ENCODE measurements at places on chromosomes 2 and 18.

- DNase-seq: no peak
These were observed 39.6 kb downstream of the ZEB2 start for GRCh38 chr2:144480285-144480684.

DNA sequence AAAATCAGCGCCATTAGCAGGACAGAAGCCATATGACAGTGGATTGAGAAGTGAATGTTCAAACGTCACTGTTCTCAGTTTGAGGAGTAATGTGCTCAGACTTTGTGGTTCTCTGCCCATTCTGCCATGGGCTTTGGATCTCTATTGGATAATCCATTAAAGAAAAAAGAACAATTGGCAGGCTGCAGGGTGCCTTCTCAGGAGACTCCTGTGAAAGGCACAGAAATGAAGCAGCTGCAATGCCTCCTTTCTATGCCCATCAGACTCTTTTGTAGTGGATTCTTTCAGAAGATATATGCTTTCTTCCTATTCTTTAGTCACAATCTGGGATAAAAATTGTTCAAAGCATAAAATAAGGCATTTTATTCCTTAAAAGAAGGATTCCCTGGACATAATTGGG, 506.9 kb upstream of the KLHL29 start:
- DNase-seq: no peak

DNA sequence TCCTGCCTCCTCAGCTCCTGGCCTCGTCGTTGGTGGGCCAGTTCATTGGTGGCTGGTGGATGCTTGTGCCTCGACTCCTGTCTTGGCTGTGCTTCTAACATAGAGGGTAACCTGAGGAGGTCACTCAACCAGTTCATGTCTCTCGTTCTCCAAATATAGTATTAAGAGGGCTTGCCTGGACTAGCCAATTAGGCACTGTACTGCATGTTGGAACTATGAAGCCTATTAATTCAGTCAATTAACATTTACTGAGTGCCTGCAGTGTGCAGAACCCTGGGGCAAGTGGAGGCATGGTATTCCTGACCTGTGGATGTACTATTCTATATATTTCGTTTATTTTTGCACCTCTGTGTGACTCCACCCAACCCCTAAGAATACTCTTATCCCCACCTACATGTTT, 89.9 kb upstream of the PELI1 start:
- no peak for DNase-seq

DNA sequence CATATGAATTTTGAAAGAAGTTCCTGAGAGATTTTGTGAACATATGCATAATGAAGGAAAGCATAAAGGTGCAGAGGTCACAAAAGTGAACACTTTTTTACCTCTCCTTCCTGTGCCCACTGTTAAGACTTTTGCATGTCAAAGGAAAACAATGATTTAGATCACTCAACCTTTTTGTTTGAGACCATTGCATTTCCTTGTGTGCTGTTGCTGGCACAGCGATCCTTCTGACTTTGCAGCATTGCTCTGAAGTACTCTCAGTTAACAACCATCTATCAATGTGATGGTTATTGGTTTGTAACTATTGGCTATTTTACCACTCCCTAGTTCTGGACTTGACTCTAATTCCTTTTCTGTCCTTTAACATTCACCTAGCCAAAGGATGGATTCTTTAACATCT, 61.7 kb upstream of the TFPI start:
- no peak for DNase-seq

DNA sequence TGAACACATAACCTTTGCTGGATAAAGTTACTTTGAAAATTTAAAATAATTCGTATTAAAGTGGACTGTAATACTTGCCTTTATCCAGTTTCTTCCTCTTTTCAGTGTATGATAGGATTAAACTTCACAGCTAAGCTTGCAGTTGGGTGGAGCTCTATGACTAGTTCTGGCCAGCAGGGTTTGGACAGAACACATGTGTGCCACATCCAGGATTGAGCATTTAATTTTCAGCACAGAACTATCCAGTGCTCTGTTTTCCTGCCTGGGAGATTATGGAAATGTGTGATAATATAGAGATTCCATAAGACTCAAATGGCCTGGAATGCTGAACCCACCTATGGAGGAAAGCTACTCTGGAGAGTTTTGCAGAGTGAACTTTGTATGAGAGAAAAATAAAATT, 200.2 kb downstream of the OSR1 start:
- DNase-seq: no peak

GRCh38 chr18:79509536-79509930, 113.8 kb downstream of the NFATC1 start:
- no peak for DNase-seq

DNA sequence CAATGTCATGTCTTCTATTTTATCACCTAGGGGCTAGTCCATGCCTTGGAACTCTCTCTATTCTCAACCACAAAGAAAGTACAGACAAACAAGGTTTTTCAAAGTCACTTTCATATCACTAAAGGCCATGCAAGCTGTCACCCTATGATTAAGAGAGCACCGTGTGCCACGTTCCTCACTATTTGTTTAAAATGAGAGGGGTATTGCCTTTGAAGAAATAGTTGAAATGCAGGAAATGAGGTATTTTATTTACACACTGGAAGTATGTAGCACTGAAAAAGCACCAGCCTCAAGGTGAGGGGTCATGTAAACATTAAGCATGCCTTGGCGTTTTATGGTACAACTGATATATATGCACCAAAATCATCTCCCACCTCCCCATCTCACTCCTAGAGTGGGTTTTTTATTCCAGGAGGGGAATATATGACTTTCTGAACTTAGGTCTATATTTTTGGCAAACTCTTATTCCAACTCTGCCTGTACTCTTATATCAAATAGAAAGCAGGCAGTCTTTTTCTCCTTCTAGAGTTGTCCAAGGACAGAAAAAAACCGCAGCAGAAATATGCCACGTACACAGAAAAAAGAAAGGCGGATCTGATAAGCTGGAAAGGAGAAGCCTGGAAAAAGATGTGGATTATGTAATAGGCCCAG, 53.5 kb downstream of the VSNL1 start:
- no peak for DNase-seq

DNA sequence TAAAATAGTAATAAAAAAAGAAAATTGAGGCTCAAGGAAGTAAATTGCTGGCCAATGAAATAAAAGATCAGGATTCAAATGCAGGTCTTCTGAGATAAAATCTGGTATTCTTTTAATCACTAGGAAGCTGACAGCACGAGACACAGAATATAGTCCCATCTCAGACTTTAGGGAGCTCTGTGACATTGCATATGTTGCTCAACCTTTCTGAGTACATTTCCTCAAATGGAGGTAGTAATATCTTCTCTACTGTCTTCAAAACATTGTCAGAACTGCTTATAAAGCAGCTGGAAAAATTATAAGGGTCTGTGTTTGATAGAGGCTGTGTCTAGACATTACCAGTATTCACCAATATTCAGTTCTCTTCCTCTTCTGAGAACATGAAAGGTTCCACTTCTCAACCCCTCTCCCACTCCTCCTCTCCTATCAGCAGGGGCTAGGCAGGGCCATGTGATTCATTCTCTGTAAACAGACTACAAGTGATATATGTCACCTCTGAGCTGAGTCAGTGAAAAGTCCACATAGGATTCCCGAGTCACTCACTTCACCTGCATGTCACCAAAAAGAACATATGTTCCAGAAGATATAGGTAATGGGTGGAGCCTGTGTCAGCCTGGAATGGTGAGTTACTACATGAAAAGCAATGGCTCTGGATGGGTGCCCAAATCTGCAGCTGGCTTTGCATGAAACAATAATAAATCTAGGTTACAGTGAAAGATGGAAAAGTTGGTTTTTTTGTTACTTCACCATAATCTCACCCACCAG, 7.1 kb downstream of the KCNE4 start:
- no peak for DNase-seq

DNA sequence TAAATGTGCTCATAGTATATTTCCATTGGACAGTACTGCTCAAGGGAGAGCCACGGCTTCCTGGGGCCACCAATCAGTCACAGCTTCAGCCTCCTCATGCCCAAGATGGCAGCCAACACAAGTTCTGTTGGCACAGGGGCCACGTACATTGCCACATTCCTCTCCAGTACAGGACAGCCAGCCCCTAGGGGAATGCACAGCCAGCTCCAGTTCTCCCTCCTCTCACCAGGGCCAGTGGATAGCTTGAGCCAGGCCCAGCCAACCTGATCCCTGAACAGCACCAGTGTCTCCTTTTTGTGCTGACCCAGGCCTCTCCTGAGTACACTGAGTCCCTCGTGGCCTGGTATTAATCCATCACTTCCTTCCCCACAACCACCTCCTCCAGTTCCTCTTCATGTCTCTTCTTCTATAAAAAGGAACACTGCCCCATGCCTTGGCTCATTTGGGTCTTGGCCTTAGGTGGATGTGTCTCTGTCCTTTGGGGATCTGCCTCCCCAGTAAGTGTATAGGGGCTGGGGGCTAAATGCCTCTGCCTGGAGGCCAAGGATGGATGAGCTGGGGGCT, 168.7 kb downstream of the TNS1 start:
- no peak for DNase-seq

- DNase-seq: no peak
These were observed at the start of gene FAM228A for GRCh38 chr2:24174851-24175277. TSS of gene FAM228A (plus strand) at chr2:24175053. CDS start at chr2:24175481, 428 bp downstream.

DNA sequence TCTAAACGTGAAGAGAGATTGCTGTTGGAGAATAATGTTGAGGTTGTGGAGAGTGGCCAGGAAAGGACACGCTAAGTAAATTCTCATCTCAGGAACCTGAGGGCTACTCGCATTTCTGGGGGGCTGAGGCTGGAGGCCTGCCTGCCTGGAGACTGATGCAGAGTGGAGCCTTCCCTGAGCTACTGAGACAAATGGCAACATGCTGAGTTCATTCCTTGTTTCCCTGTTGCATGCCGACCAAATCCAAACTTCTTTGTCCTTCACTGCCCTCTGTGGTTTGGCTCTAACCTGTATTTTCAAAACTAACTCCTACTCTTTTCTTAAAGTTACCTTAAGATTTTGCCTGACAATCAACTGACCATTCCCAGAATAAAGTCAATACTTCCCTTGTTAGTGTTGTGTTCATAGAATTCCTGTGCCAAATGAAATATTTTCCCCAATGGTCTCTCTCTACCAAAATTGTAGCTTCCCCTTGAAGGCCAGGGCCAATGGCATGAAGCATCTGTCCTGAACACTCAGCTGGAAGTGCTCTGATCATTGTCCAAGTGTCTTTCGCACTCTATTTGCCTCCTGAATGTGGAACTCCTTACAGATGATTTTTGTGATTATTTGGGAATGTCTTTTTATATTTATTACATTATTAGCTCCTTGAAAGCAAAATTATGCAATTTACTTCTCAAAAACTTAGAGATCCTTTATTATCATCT, 1085.6 kb downstream of the SOCS6 start:
- no peak for DNase-seq

GRCh38 chr2:11343650-11344341, 640 bp downstream of the ROCK2 start:
- DNase-seq: no peak

- DNase-seq: no peak
These were observed 42.0 kb downstream of the WDR33 start for GRCh38 chr2:127768775-127769479.

DNA sequence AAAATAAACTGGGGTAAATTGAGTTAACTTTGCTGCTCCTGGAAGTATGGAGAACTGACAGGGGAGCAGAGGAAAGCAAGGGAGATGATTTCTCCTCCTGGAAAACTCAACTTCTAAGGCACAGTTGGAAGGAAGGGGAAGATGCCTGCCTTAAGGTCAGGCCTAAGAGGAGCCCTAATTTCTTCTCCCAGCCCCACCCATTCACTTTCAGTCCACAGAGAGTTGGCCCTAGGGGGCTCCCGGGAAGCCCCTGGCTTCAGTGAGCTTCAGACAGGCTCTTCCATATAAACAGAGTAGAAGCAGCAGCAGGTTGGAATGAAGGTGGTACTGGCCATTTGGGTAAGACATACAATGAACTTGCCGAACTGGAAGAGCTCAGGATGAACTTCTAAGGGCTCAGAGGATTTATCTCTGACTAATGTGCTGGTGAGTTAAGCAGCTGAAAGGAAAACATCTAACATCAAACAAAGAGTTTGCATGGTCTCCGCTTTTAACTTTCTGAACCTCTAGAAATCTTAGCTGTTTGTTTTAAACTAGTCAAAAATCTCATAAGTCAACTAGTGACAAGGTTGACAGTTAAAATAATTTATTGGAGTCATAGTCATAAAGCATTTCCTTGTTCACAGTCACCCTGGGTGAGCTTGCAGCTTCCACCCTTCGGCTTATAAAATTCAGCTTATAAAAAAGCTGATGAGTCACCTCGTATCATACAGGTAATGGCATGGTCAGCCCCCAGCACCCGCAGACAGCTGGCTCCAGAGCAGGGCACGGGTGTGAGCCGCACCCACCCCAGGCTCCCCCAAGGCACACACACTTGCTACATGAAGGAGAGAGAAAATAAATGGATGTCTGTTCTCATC, 9.8 kb downstream of the MALL start:
- no peak for DNase-seq

GRCh38 chr2:121294881-121295840, 10.2 kb upstream of the TFCP2L1 start:
- DNase-seq: no peak

DNA sequence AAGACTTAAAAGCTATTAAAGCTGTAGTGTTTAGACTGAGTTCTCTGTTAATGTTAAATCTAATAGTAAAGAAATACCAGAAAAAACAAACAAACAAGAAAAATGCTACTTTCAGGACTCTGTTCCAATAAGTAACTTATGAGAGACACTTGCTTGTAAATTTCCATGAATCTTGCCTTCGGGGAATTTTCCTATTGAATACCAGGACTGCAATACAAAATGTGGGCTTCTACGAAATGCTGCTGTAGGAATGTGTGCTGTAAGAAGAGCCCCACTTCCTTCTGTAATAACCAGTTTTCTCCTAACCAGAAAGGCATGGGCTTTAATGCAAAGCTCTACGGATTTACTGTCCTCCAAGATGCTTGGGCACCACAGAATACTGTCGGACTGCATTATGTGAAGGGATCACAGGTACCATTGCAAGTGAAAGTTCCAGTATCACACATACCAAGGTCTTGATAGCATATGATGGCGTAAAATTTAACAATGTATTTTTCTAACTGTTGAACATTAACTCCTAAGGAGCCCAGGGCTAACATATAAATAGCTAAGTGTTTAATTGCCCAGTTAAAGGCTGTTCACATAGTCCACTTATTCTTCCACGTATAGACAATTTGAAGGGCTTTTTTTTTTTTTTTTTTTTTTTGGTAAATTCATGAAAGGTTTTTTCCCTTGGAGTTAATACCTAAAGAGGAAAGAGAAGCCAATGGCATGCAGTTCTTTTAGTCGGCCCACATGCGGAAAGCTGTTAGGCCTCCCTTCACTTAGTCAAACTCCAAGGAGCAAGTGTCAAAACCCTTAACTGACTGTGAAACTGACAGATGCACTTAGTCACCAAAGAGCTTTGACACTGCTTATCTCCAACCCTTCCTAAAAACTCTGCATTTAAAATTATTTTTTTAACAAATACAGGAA, 564.0 kb upstream of the POU3F3 start:
- no peak for DNase-seq

DNA sequence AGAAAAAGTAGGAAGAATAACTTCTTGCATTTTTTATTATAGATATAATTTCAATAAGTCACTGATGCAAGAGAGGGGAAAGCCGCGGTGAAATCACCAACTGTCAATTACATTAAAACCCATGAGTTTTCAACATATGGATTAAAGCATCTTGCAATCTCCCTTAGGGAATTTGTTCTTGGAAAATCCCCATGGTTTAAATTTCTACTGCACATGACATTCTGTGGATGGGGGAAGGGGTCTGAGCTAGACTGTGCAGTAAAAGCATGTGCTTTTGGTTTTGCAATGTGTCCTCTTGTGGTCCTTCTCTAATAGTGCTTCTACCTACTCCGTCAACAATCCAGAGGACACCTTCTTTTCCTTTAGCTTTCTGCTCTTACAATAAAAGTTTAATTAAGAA, 894.0 kb downstream of the DCDC2C start:
- no peak for DNase-seq

GRCh38 chr2:211836409-211836808, 702.2 kb downstream of the ERBB4 start:
- no peak for DNase-seq

GRCh38 chr2:128442053-128442751, 123.5 kb upstream of the HS6ST1 start:
- no peak for DNase-seq
